ENCODE measurements at places on chromosomes 6 and 20.

GRCh38 chr6:44725070-44725469 is 337.6 kb downstream of the CDC5L start:
- no peak for DNase-seq

GRCh38 chr20:31496761-31497295 is 17.4 kb upstream of the HM13 start:
- DNase-seq, result no peak

DNA sequence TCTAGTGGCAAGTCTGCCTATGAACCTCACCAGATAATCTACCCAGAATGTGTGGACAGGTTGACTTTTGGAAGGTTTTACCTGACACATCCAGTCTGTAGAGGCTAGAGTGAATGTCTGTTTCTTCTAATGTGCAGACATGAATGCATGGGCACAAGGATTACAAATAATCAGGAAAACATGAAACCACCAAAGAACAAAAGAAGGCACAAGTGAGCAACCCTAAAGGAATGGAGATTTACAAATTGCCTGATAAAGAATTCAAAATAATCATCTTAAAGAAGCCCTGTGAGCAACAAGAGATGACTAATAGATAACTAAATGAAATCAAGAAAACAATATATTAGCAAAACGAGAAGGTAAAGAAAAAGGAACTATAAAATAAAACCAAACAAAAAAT is 876.1 kb upstream of the ADGRB3 start:
- no peak for DNase-seq

- DNase-seq, result no peak
Observed at GRCh38 chr6:24100770-24101155, 25.3 kb upstream of the NRSN1 start.

DNA sequence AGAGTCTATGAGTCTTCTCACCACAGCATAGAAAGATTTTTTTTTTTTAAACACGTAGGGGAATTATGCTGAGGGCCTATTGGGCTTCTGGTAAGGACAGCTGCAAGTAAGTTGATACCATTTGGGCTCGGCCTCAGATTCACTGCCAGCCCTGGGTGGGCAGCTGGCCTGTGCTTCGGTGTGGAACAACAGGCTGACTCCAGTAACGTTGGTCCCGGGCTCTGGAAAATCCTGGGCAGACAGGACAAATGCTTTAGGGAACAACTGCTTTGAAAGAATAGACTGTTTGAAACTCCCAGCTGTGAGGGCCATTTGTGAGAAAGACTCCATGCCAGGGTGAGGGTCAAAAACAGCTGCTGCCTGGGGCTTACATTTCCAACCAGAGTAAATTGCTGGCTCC is 366.5 kb downstream of the QKI start:
- no peak for DNase-seq

DNA sequence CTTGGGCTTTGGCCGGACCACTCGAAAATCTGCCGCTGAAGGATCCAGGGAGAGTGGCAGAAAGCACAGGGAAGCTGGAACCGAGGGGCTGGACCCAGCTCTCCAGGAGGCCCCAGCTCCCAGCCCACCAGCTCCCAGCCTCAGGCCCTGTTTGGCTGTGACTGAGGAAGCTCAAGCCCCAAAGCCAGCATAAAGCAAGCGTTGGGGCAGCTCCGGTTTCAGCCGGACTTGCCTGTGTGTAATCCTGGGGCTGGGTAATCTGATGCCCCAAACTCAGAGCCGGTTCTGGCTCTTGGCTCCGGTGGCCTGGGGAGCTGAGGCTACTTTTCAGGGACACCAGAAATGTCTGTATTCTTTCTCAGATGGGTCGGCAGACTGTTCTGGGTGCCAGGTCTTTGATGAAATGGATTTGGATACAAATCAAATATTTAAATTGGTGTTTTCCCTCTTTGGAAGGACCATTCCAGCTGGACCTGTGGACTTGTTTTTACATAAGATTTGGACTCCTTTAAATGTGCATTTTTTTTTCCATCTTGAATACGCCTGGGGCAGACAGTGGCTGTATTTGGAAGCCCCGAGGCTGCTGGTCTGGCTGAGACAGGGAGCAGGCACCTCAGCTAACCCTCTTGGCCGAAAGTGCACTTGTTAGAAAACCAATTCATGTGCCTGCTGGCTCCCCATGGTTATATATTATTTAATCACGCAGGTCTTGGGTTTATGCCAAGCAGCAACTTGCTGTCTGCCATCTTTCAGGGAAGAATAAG is 29.7 kb downstream of the RPP40 start:
- no peak for DNase-seq

- DNase-seq, result no peak
Observed at GRCh38 chr20:58826271-58826670, 24.4 kb downstream of the GNAS-AS1 start.

- DNase-seq, result no peak
Observed at GRCh38 chr6:155154158-155154830, 109.5 kb upstream of the CLDN20 start.

DNA sequence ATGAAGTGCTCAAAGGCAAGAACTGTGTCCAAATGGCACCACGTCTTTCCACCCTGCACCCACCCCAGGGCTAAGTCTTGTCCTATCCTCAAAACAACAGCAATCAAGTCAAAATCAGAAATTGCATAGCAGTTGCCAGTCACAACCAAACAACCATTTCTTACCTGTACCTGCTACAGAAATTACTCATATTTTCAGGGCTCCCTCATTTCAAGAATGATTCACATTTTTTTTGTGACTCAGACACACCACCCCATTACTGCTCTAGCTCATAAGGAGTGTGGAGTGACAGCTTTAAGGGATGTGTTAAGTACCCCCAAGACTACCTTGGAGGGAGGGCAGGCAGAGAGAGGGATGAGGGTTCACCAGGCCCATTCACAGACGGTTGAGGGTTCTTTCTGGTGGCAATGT is 111.7 kb downstream of the TRERF1 start:
- no peak for DNase-seq

GRCh38 chr6:113433335-113433991 is 423.7 kb upstream of the MARCKS start:
- DNase-seq, result no peak

GRCh38 chr6:27205375-27206278 is 41.9 kb upstream of the PRSS16 start:
- DNase-seq, result no peak

GRCh38 chr6:11771473-11772048 is 7.0 kb downstream of the ADTRP start:
- DNase-seq, result no peak

DNA sequence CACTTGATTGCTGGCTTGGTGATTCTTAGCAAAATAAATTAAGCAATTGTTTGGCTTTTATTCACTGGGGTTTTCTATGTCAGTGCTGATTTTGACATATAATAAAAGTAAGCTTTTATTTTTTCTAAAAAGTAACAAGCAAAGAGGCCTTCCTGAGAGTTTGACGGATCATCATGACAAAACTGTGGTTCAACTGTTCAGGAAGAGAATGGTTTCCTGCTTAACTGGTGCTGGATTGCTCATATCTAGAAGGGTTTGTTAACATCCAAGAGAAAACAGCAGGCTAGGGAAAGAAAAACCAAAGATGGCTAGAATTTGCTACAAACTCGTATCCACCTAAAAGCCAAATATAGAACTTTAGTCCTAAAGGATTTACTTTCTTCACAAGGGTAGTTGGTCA is 21.2 kb downstream of the SERPINB1 start:
- no peak for DNase-seq

GRCh38 chr6:139545206-139546105 is 171.0 kb upstream of the CITED2 start:
- no peak for DNase-seq

DNA sequence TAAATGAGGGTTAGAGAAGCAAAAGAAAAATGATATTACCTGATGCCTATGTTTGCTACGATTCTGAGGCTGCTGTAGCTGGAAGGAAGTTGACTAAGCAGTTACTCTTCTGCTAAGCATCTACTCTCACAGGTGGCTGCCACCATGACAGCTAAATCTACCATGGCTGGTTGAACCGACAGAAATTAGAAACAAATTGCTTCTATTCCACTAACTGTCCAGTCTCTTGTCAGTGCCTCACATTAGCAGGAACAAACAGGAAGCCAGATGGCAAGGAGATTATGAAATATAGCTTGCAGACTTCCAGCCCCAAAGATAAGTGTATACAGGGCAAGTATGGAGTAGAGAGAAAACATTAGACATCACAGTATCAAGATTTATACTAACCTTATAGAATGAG is 59.4 kb upstream of the TMEM200A start:
- DNase-seq, result no peak

DNA sequence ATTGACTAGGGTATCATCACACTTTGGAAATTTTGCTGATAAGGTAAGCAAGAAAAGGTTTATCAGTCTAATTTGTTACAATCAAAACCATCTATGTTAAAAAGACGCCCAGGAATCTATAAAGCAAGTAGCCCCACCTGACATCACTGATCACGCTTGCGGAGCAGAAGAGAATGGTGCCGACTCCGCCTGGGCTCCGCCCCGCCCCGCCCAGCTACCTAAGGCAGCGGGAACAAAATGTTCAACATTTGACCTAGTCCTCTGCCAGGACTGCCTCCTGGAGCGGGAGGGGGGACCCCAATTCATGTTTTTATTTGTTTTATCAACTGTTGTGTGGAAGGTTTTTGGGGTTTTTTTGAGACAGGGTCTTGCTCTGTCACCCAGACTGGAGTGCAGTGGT is 520.5 kb downstream of the PREX1 start:
- no peak for DNase-seq

GRCh38 chr6:165963750-165964149 is 203.9 kb downstream of the TBXT start:
- DNase-seq, result no peak

GRCh38 chr6:137660296-137660731 is 166.1 kb upstream of the OLIG3 start:
- no peak for DNase-seq

All from stimulated activated CD8-positive, alpha-beta memory T cell treated with anti-CD3 and anti-CD28 coated beads, Interleukin-7, amount 100 ng/mL, for 1 hour (primary cell).